ENCODE measurements at places on chromosomes 16 and 17.

GRCh38 chr16:71542377-71542776, 16.2 kb downstream of the CHST4 start:
- peak; percentile 37 for DNase-seq

GRCh38 chr17:2092253-2092652, 37.4 kb downstream of the HIC1 start:
- DNase-seq, result no peak

- no peak for DNase-seq
Measured at GRCh38 chr17:70905796-70906195, 736.5 kb downstream of the KCNJ2 start.

DNA sequence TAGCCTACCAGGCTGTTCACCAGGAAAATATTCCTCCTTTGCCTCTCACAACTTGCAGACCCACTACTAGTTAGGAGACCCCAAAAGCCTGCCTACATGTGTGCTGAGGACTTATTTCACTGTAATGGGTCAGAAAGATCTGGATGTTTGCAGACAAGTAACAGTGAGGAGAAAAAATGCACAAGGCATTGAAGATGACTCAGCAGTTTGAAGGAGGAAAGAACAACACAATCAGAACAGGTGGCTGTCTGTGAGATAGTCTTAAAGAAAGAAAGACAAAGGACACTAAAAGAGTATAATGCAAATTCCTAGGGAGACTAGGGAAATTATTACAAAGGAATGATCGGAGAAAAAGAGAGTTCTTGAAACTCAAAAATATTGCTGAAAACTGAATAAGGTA, 69.0 kb downstream of the ANKFN1 start:
- no peak for DNase-seq

- DNase-seq, result no peak
Measured at GRCh38 chr16:53846971-53847370, 143.0 kb downstream of the FTO start.

DNA sequence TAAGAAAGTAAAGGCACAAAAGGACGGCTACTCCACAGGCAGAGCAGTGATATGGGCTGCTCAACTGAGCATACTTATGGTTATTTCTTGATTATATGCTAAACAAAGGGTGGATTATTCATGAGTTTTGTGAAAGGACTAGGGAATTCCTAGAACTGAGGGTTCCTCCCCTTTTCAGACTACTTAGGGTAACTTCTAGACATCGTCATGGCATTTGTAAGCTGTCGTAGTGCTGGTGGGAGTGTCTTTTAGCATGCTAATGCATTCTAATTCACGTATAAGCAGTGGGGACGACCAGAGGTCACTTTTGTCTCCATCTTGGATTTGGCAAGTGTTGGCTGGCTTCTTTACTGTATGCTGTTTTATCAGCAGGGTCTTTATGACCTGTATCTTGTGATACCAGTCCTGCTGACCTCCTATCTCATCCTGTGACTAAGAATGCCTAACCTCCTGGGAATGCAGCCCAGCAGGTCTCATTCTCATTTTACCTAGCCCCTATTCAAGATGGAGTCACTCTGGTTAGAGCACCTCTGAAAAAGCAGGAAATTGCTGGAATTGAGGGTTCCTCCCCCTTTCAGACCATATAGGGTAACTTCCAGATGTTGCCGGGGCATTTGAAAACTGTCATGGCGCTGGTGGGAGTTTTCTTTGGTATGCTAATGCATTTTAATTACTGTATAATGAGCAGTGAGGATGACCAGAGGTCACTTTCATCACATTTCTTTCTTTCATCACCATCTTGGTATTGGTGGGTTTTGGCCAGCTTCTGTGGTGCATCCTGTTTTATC, 388.5 kb downstream of the XYLT1 start:
- DNase-seq, result no peak

- DNase-seq, result no peak
Measured at GRCh38 chr17:55645361-55645760, 77.3 kb downstream of the TMEM100 start.

DNA sequence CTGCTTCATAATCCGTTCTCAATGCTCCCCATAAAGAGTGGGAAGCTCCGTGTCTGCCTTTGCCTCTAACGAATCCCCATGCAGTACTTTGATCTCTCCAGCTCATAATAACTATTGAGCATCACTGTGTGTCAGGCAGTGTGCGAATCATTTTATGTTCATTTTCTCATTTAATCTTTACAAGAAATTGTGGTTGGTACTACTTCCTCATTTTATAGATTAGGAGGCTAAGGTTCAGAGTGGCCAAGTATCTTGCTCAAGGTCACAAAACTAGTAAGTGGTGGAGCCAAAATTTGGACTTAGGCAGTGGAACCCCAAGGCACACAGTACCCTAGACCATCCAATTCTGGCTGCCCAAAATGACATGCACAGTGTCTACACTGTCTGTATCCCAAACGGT, 44.8 kb downstream of the ABCC12 start:
- DNase-seq, result no peak

DNA sequence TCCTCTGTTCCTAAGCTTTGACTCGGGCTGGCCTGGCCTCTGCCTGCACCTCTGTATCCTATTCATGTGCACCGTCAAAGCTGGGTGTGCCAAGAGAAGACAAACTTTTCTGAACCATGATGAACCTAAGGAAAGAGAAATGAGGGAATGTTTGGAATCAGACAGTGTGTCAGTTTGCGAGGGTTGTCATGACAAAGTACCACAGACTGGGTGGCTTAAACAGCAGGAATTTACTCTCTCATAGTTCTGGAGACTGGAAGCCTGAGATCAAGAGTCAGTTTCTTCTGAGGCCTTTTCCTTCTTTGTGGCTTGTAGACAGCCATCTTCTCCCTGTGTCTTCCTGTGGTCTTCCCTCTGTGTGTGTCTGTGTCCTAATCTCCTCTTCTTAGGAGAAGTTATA, 129.0 kb downstream of the KATNIP start:
- DNase-seq, result no peak

DNA sequence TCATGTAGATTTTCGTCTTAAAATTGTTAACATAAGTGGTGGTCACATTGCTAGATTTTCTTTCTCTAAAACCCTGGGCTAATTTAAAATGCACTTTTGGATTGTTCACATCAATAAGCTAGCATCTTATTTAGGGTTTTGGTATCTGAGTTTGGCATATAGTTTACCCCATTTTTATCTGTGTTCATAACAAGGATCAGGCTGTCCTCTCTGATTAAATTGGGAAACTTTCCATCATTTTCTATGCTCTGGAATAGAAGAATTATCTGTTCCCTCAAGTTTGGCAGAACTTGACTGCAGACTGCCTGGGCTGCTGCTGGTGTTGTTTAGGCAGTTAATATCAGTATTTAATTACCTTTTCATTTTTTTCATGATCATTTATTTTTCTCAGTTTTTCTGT, 1.8 kb downstream of the SPECC1 start:
- no peak for DNase-seq

- DNase-seq, result no peak
Measured at GRCh38 chr16:67115639-67116038, 5.9 kb downstream of the PHAF1 start.

- DNase-seq, result no peak
Measured at GRCh38 chr16:55030944-55031343, 100.3 kb downstream of the IRX5 start.

DNA sequence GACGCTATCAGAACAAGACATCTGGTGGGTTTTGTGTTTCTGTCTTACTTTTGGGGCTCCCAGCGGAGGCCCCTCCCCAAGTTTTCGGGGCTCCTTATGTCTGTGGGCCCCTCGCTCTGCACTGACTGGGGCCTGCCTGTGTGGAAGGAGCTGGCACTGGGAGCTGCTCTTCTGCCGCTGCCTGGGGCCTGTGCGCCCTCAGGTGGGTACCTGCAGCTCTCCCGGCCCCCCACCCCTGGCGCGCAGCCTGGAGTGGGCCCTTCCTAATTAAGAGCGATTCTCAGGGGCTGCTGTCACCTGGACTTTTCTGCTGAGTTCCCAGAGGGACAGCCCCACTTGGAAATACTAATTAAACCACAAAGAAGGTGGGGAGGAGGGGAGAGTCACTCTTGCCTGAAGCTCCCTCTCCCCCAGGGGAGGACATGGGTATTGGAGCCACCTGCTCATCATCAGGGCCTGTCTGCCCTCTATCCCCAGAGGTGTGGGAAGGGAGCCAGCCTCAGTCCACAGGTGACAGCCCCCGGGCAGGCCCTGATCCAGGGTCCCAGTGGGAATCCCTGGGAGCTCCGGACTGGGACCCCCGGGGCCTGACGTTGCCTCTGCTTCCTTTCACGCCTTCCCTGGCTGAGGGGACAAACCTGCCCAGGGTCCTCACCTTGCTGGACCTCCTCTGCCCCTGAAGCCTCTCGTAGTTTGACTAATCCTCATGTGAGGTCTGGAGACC, 36.5 kb downstream of the GSE1 start:
- DNase-seq, result no peak

- DNase-seq, result no peak
Measured at GRCh38 chr16:16029431-16030011, 80.1 kb downstream of the ABCC1 start.

DNA sequence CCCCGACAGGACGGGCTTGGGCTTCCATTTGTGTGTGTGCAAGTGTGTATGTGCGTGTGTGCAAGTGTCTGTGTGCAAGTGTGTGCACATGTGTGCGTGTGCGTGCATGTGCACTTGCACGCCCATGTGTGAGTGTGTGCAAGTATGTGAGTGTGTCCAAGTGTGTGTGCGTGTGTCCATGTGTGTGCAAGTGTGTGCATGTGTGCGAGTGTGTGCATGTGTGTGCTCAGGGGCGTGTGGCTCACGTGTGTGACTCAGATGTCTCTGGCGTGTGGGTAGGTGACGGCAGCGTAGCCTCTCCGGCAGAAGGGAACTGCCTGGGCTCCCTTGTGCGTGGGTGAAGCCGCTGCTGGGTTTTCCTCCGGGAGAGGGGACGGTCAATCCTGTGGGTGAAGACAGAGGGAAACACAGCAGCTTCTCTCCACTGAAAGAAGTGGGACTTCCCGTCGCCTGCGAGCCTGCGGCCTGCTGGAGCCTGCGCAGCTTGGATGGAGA, 23.1 kb upstream of the ITGAX start:
- DNase-seq, result no peak

GRCh38 chr17:16507918-16508533, 16.0 kb upstream of the LRRC75A start:
- no peak for DNase-seq

- no peak for DNase-seq
Measured at GRCh38 chr17:32732900-32733299, 144.0 kb downstream of the MYO1D start.

- DNase-seq, result no peak
Measured at GRCh38 chr17:45814622-45815606, 29.8 kb upstream of the SPPL2C start.

- no peak for DNase-seq
Measured at GRCh38 chr17:40949418-40949817, 12.0 kb upstream of the KRT23 start.

- DNase-seq, result no peak
Measured at GRCh38 chr16:57807252-57807967, 5.1 kb upstream of the KIFC3 start.

DNA sequence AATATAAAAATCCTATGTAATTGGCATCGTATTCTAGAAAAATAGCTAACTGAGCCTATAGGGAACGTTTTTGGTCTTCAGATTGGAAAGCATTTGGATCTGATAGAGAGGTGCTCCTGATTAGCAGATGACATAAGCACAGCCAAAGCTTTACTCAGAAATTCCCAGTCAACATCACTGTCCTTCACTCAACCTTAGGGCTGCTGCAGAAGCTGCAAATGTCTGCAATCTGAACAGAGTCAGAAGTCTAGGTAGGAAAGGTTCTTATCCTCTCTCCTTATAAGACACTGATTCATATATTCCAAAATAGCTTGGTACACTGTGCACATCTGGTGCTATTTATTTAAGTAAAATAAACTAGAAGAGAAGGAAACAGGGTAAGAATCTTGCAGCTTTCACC, 19.2 kb downstream of the STRADA start:
- DNase-seq, result no peak

GRCh38 chr17:81518785-81519283, 6.2 kb upstream of the ACTG1 start:
- no peak for DNase-seq

DNA sequence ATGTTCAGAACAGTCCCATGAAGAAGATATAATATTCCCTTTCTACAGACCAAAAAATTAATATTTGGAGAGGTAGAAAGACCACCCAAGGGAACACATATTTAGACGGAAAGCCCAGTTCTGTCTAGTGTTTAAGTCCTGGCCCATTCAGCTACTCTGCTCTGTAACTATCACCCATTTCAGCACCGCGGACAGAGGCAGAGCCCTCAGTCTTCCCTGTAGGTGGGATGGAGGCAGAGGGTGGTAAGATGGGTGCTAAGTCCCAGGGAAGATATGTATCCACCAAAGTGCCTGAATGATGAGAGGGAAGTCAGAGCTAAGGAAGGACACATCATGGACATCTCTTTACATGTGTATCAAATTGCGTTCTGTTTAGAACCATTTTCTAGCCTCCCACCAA, 27.8 kb upstream of the C16orf78 start:
- no peak for DNase-seq

DNA sequence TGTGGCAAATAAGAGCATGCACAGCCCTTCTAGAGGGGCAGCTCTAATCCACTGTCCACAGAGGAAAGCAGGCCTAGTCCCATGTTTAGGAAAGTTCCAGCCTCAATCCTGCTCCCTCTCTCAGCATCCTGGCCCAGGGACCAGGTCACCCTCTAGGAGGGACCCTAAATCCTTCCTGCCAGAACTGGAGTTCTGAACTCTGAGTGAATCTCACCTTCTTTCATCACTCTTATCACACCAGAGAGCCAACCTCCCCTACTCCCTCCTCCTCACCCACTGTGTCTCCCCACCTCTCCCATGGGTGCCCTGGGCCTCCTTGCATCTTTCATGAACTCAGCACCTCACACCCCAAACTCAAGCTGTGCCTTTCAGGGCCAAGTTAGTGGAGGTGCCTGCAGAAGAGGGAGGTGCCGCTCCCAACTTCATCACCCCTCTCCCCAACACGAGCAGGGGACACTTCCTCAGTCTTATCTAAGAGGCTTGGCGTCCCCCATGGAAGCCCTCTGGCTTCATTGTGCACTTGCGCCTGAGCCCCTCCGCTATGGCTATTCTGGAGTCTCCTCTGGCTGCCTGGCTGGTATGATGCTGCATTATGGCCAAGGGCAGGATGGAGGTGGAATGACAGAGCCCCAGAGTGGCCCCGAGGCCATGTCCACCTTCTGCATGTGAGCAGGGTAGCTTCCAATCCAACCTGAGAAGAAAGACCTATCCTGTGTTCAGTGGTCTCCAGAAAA, 31.7 kb downstream of the PIK3R6 start:
- DNase-seq, result no peak

DNA sequence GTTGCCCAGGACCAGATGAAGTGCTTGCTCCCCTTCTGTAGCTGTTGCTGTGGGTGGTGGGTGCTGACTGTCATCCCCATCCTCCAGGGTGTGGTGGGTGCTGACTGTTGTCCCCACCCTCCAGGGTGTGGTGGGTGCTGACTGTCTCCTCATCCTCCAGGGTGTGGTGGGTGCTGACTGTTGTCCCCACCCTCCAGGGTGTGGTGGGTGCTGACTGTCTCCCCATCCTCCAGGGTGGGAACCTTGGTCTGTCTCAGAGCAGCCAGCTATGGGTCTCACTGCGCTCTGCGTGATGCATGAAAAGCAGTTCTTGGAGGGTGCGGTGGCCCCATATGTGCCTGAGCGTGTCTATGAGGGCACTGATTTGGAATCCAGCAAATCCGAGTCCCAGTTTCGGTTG, 163.8 kb downstream of the RPTOR start:
- DNase-seq, result no peak

All from stimulated activated CD8-positive, alpha-beta memory T cell treated with anti-CD3 and anti-CD28 coated beads, Interleukin-4, amount 100 ng/mL, for 24 hours (primary cell).